Stomach (tissue), 19 donors: ENCODE measurements at places on chromosomes 6 and 20. TPM values are rescaled to one million over a fixed set of nuclear protein-coding genes. Genes with fewer than 3 reads are reported as not detected.

Gene LHFPL5
- not detected for total RNA-seq

Gene PRRT1
- total RNA-seq: 0.87 TPM

Gene GPR6
- total RNA-seq: not detected

Gene PPP1R16B
- total RNA-seq: 11.0 TPM

Gene MAPK14
- total RNA-seq: 297 TPM

Gene MACROD2
- total RNA-seq: 25.0 TPM

Gene MCHR2
- 0.37 TPM for total RNA-seq

Gene KIAA0408
- 42.4 TPM for total RNA-seq

Gene TJAP1
- total RNA-seq: 19.3 TPM

Gene EYA4
- 2.9 TPM for total RNA-seq

Gene SLC52A3
- total RNA-seq: 13.3 TPM

Gene ZNF292
- total RNA-seq: 106 TPM

Gene COL9A1
- total RNA-seq: 36.1 TPM

- peak overlapping the region; percentile 78 for H3K27ac ChIP-seq
- H3K4me3 ChIP-seq: no peak overlapping the region
- DNase-seq: peak; percentile 90
- H3K36me3 ChIP-seq: no peaks in the 10 kb centered on the region
- no peaks in the 10 kb centered on the region for H3K4me1 ChIP-seq
Observed at GRCh38 chr6:4358414-4359107, 223.2 kb upstream of the ECI2 start.

- no peak for DNase-seq
- H3K36me3 ChIP-seq: no peaks in the 10 kb centered on the region
- H3K4me1 ChIP-seq: no peaks in the 10 kb centered on the region
- H3K27ac ChIP-seq: no peak overlapping the region
- no peak overlapping the region for H3K4me3 ChIP-seq
Observed at GRCh38 chr6:169847141-169847674, 95.8 kb downstream of the ERMARD start.

GRCh38 chr6:119209452-119210205, 131.2 kb upstream of the FAM184A start:
- H3K36me3 ChIP-seq: no peaks in the 10 kb centered on the region
- H3K4me1 ChIP-seq: peaks cover 10% of the 10 kb centered on the region
- DNase-seq: no peak
- H3K4me3 ChIP-seq: no peak overlapping the region
- H3K27me3 ChIP-seq: no peaks in the 10 kb centered on the region
- H3K27ac ChIP-seq: no peak overlapping the region

DNA sequence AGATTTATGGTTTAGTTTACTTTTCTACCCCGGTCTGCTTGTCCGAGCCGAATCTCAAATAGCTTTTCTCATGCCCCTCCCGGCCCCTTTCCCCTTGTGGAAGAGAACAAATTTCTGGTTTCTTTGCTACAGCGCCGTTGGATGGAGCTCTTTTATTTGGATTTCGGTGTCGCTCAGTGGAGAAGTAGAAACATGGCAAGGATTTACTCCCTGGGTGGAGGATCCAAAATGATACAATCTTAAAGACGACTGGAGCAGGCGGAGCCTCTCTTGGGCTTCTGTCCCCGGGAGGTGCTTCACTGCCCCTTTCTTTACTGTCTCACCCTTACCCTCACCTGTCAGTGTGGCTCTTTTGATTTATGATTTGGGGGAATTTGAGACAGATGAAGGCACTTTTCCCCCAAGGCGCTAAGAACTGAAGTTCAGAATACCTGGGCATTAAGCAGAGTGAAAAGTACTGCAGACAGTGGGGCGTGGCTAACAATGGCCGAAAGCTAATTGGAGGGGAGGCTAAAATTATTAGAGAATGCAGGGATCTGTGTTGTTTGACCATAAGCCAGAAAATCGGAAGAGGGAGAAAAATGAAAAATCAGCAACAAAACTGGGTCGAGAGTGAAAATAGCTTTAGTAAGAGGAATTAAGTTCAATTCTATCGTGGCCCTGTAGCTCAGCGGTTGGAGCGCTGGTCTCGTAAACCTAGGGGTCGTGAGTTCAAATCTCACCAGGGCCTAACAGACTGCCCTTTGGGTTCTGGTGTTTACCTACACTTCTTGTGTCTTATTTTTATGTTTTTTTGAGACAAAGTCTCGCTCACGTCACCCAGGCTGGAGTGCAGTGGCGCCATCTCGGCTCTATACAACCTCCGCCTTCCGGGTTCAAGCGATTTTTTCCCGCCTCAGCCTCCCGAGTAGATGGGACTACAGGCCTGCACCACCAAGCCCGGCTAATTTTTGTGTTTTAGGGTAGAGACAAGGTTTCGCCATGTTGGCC, 145.1 kb upstream of the ZNF184 start:
- DNase-seq: peak; percentile 43
- no peaks in the 10 kb centered on the region for H3K27me3 ChIP-seq
- H3K4me1 ChIP-seq: peaks cover 15% of the 10 kb centered on the region
- H3K4me3 ChIP-seq: peak overlapping the region; percentile 7
- H3K27ac ChIP-seq: no peak overlapping the region

DNA sequence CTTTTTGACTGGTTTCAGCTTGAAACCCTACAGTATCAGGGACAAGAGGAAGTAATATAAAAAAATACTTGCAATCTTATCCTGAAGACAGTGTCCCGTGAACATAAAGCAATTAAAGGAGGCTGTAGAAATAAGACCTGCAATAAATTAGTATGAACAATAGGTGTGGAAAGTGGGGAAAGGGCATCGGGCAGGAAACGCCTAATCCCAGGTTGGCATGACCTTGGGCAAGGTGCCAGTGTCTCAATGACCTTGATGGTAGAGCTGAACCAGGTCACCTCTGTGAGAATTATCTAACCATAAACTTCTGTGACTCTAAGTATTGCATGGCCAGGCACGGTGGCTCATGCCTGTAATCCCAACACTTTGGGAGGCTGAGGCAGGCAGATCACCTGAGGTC, 115.2 kb downstream of the LY86 start:
- no peaks in the 10 kb centered on the region for H3K27me3 ChIP-seq
- DNase-seq: peak; percentile 71
- H3K27ac ChIP-seq: peak overlapping the region; percentile 53
- H3K4me1 ChIP-seq: peaks cover 18% of the 10 kb centered on the region

GRCh38 chr6:29723666-29724588, 693 bp downstream of the HLA-F start:
- H3K4me3 ChIP-seq: peak overlapping the region; percentile 88
- H3K36me3 ChIP-seq: peaks cover 44% of the 10 kb centered on the region
- DNase-seq: peak; percentile 67
- no peaks in the 10 kb centered on the region for H3K27me3 ChIP-seq
- H3K4me1 ChIP-seq: peaks cover 27% of the 10 kb centered on the region
- peak overlapping the region; percentile 89 for H3K27ac ChIP-seq

GRCh38 chr6:145863366-145863765, 48.8 kb upstream of the FBXO30 start:
- no peak overlapping the region for H3K4me3 ChIP-seq
- peaks cover 24% of the 10 kb centered on the region for H3K4me1 ChIP-seq
- no peaks in the 10 kb centered on the region for H3K27me3 ChIP-seq
- no peaks in the 10 kb centered on the region for H3K36me3 ChIP-seq
- H3K27ac ChIP-seq: no peak overlapping the region
- no peak for DNase-seq

GRCh38 chr6:113437566-113437965, 419.6 kb upstream of the MARCKS start:
- H3K4me3 ChIP-seq: no peak overlapping the region
- no peak for DNase-seq
- no peaks in the 10 kb centered on the region for H3K27me3 ChIP-seq
- peaks cover 15% of the 10 kb centered on the region for H3K4me1 ChIP-seq

DNA sequence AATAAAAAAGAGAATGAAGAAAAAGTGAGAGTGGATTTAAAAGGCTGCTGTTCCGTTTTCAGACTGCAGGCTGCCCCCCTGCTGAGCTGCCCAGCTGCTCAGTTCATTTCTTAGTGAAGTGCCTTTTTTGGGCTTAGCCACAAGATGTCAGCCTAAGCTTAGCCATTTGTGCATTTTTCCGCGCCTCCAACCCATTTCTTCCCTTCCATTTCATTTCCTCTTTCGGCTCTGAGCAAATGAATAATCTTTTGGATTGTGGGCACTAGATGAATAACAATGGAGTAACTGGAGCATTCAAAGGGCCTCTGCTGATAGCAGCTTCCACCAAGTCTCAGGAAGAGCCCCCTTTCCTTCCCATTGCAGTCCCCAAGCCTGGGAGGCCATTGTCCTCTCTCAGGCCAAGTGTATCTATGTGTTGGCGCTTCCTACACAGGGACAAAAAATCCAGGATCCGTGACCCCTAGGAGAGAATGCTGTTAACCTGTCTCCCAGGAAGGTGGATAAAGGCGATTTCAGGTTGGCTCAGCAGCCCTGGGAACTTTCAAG, 83.5 kb upstream of the SPTLC3 start:
- peak; percentile 35 for DNase-seq
- H3K27ac ChIP-seq: no peak overlapping the region
- no peaks in the 10 kb centered on the region for H3K36me3 ChIP-seq
- H3K4me3 ChIP-seq: no peak overlapping the region

- no peak overlapping the region for H3K27ac ChIP-seq
- no peak for DNase-seq
- peaks cover 6% of the 10 kb centered on the region for H3K36me3 ChIP-seq
- H3K27me3 ChIP-seq: no peaks in the 10 kb centered on the region
Observed at GRCh38 chr6:169220068-169220964, 33.3 kb downstream of the THBS2 start.

- DNase-seq: no peak
- peaks cover 31% of the 10 kb centered on the region for H3K4me1 ChIP-seq
- no peaks in the 10 kb centered on the region for H3K36me3 ChIP-seq
- H3K4me3 ChIP-seq: peak overlapping the region; percentile 63
- H3K27me3 ChIP-seq: peaks cover 37% of the 10 kb centered on the region
- H3K27ac ChIP-seq: no peak overlapping the region
Observed at GRCh38 chr6:149449831-149450678, 34.8 kb downstream of the ZC3H12D start.

GRCh38 chr20:5090191-5090590, 29.6 kb downstream of the PCNA start:
- no peak overlapping the region for H3K4me3 ChIP-seq
- no peaks in the 10 kb centered on the region for H3K36me3 ChIP-seq
- H3K4me1 ChIP-seq: peaks cover 4% of the 10 kb centered on the region
- DNase-seq: peak; percentile 49
- no peaks in the 10 kb centered on the region for H3K27me3 ChIP-seq

DNA sequence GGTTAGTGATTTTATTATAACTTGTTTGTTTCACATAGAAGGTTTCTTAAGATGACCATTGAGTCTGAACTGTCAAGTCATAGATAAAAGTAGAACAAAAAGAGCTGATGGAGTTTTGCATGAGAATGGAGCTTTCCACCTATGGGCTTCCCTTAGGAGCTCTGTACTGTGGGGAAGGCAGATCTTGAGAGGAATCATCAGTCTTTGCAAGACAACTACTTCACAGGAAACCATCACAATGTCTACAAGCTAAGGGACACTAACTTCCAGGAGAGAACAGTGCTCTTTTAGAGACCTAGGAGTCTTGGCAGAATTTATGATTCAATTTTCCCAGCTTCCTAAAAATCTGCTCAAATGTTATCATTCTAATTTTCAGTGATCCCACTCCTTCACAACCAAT, 78.2 kb downstream of the FBXO5 start:
- H3K27me3 ChIP-seq: no peaks in the 10 kb centered on the region
- H3K36me3 ChIP-seq: no peaks in the 10 kb centered on the region
- H3K27ac ChIP-seq: no peak overlapping the region

DNA sequence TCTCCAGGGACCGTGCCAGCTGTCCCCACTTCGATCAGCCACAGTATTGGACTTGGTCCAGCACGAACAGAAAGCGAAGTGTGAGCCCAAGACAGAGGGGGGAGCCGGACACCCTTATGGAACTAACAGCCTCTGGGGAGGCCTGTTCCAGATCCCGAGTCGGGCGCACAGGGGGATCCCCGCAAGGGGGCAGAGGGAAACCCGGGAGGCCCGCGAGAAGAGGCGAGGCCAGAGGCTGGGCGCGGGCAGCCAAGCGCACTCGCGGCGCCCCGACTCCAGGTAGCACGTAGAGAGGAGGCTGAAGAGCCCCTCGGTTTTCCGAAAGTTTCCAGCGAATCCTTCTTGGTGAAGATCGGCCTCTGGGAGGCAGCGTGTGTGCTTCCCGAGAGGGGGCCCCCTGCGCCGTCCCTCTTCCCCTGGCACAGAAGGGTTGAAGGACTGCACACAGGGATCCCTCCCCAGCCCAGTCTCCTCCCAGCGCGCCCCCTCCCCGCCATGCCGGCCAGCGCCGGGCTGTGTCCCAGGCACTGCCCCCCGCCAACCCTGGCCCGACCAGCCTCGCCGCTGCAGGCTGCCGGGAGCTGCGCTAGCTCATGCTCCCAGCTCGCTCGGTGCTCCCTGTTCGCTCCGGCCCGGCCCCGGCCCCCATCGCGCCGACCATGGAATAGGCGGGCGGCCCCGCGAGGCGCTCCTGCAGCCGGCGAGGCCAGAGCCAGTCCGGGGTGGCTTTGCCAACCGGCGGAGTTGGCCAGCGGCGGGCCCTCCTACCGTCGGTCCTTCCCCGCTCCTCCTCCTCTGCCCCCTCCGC, 577 bp upstream of the SLC24A3 start:
- H3K27ac ChIP-seq: peak overlapping the region; percentile 72
- peaks cover 6% of the 10 kb centered on the region for H3K4me1 ChIP-seq
- peak; percentile 77 for DNase-seq
- peaks cover 32% of the 10 kb centered on the region for H3K27me3 ChIP-seq
- H3K4me3 ChIP-seq: peak overlapping the region; percentile 60

DNA sequence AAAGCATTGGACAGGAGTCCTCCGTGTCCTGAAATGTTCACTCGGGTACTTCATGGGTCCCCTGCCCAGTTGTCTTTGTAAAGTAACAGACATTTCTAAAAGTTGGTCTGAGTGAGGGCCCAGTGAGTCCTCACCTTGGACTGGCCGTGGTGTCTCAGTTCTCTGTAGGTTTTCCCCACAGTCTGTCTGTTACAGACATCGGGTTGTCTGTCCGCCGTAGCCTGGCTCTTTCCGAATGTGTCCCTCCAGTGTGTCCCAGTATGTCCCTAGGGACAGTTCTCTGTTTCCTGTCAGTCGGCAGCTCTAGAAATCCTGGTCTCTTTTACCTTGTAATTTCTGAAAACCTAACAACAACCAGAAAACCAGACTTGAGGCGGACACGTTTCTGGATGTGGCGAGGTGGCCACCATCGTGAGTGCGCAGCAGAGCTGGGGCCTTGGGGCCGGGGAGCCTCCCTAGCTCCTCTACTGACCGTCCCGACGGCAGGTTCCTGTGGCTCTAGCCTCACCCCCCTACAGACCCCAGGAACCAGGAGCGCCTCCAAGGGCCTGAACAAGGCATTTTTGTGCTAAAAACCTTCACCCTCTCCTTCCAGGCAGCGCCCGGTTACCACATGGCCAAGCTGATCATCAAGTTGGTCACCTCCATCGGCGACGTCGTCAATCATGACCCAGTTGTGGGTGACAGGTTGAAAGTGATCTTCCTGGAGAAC, 42.2 kb downstream of the PYGB start:
- H3K27ac ChIP-seq: no peak overlapping the region
- H3K27me3 ChIP-seq: no peaks in the 10 kb centered on the region
- peaks cover 93% of the 10 kb centered on the region for H3K36me3 ChIP-seq
- H3K4me1 ChIP-seq: peaks cover 9% of the 10 kb centered on the region
